Activated CD8-positive, alpha-beta T cell treated with anti-CD3 and anti-CD28 coated beads for 36 hours (primary cell): ENCODE measurements at places on chromosomes 2 and 18. TPM values are rescaled to one million over a fixed set of nuclear protein-coding genes. Genes with fewer than 3 reads are reported as not detected.

GRCh38 chr2:42793334-42794270 is 1.2 kb upstream of the HAAO start:
- no peak for DNase-seq

- DNase-seq, result no peak
Observed at GRCh38 chr2:60347781-60348180, 205.7 kb downstream of the BCL11A start.

DNA sequence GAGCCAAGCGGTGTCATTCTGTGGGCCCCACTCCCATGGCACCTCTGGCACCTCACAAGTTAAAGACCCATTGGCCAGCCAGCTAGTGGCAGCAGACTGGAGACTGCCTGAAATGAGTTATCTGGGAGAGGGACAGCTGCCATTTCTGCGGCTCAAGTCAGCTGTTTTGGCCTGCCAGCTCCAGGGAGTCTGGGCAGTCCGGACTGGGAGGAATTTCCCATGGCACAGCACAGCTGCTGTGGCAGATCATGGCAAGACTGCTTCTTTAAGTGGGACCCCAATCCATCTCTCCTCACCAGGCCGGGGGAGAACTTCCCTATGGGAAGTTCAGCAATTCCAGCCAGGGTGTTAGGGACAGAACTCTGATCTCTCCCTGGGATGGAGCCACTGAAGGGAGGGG is 2187.6 kb upstream of the CELF4 start:
- DNase-seq, result no peak

DNA sequence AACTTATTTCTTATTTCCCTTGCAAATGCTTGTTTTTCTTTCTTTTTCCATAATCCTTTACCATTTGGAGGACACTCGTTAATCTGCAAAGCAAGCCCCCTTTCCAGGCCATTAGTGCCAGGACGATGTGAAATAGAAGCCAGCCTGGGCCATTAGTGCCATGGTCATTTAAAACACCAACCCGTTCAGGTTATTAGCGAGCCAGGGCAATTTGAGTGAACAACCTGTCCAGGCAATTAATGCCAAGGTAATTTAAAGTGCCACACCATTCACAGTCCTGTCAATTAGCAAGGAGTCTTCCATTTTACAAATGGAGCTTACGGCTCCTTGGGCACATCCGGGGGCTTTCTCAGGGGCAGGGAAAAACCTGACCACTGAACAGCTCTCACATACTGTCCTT is 370.6 kb downstream of the HRH4 start:
- no peak for DNase-seq

GRCh38 chr2:182949052-182949451 is 82.6 kb upstream of the FRZB start:
- no peak for DNase-seq

GRCh38 chr2:98908931-98909316 is 27.1 kb downstream of the CRACDL start:
- DNase-seq, result no peak

Gene BMP10
- total RNA-seq, result not detected

Gene SP5
- not detected for total RNA-seq

Gene GALNT3
- 2.8 TPM for total RNA-seq

Gene ALK
- not detected for total RNA-seq
